T-cell (primary cell): ENCODE measurements at places on chromosomes 2 and 18.

DNA sequence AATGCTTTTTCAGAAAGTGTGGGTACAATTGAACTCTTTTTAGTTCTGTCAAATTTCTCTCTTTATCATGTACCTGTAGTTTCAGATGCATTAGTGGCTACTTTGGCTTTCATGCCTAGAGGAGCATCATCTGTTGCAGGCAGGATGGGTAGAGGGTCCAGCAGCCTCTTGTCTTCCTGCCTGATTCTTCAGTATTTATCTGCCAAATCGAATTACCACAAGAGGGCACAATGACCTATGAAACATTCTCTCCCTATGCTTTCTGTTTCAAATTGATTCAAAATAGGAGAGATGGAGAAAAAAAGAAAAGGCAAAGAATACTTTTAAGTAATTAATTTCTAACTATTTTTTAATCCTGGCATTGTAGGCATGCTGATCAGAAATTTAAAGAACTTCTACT, 477.2 kb downstream of the TRIB2 start:
- DNase-seq = peak; percentile 1

DNA sequence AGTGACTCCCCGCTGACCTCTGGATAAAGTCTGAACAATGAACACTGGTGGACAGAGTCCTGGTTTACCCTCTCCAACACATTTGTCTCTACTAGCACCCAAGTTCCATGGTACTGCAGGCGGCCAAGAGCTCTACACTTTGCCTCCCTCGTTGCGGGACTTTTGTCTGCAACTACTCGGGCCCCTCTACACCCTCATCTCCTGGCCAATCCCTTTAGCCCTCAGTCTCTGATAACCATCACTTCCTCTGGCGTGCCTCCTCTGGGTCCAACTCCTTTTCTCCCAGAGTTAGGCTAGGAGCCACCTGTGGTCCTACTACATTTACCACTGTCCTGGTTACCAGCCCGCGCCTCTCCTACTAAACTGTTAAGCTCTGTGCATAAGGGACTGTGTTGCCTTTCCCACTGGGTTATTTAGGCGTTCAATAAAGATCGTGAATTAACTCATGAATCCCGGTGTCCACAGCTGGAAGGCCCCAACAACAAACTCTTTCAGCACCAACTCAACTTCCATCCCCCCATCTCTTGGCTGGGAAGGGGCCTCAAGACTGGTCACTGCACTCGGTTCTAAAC, 757 bp downstream of the HDHD2 start:
- DNase-seq = no peak

GRCh38 chr2:68295516-68295915, 24.2 kb downstream of the CNRIP1 start:
- no peak for DNase-seq

DNA sequence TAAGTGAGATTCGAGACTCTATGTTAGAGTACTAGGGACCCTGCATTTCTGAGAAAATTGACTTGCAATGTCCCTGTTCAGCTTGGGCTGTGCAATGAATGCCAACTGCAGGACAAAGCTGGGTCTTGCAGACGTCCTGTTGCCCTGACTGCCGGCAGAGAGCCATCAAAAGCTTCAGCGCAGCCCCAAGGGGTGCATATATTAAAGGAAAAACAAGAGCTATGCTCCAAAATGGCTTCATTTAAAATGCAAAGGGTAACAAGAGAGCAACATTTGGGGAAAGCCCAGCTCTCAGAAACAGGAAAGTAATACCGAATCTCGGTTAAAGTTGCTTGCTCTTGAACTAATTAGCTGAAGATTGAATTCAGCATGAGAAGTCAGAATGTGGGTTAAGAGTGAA, 110.9 kb upstream of the PNPT1 start:
- DNase-seq = no peak

- DNase-seq = no peak
Measured at GRCh38 chr2:134682726-134683125, 36.1 kb downstream of the TMEM163 start.
